Suppressor macrophage treated with lipopolysaccharide for 1 hour (primary cell): ENCODE measurements at places on chromosomes 4 and X.

- DNase-seq, result no peak
These were observed 26.5 kb upstream of the ATP8A1 start for GRCh38 chr4:42683393-42683792.

DNA sequence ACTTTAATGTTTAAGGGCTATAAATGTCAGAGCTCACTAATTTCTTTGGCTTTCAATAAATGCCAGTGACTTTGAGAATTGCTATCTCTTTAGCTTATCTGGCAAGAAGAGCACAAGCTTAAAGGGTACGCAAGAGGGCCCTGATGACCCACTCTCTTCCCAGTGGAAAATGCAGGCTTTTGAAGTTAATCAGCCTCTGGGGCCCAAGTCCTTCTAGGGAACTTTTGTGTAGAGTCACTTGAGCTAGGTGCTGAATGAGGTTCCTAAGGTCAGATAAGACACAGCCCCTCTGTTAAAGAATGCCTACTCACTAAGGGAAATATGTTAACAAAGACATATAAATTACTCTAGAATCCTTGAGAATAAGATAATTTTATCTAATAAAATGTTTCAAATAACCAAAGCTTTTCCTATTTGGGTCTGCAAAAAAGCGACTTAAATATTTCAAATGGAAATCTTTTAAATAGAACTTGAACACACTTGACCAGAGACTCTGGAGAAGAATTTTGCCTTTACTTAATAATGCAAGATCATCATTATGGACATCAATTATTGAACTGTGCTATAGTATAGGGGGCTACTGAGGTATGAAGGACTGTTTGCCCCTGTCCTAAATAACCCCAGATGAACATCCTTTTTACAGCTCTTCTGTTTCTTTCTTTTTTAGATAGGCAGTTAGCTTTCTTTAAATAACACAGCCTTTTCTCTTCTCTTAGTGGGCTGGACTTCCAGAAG, 430.1 kb downstream of the GBA3 start:
- no peak for DNase-seq

DNA sequence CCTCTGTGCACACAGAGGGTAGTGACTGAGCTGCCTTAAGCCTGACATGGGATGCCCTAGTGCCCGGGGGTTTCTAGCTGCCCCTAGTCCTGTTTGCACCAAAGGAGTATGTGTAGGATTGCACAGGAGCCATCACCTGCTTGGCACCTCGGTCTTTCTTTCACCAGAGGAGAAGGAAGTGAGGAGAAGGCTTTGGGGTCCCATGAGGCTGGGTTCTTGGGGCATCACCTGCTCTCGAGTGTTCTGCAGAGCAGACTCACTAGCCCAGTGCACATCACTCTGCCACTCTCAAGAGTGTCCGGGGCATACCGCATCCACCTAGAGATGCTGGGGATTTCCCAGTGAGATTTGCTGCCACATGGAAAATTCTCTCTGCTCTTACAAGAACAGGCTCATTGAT, 40.5 kb upstream of the GPR78 start:
- DNase-seq, result no peak

DNA sequence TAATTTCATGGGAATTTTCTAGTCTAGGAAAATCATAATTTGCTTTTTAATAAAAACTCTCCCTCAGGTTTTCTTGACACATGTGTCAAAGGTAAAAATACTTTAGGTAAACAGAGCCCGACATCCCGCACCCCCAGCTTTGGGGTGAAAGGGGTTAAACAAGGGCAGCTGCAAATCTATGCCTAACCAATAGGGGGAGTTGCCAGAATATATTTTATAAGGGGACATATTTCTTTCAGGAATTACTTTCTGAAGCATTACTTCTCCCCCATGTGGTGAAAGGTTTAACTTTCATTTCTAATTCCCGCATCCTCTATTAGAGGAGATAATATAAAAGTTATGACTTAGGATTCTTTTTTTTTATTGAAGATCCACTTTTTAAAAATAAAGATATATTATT, 53.9 kb upstream of the HEPH start:
- DNase-seq, result peak; percentile 58

DNA sequence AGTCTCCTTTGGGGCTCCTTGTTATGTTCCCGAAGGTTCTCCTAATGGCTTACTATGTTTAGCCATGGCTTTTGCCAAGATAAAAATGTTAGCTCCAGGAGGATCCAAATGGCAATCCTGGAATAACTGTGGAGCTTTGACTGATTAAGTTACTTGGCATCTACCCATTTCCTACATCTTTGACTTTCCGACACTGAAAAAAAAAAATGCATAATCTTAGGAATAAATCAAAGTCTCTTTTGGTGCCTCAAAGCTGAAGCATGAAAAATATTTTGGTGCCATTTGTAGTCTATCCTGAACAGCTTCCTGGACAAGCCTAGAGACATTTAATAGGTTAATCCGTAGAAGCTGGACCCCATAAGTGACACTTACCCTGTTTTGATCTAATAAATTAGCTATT, 191.7 kb downstream of the PALLD start:
- DNase-seq, result no peak

- no peak for DNase-seq
These were observed 1753.2 kb upstream of the PCDH7 start for GRCh38 chr4:28966982-28967381.

DNA sequence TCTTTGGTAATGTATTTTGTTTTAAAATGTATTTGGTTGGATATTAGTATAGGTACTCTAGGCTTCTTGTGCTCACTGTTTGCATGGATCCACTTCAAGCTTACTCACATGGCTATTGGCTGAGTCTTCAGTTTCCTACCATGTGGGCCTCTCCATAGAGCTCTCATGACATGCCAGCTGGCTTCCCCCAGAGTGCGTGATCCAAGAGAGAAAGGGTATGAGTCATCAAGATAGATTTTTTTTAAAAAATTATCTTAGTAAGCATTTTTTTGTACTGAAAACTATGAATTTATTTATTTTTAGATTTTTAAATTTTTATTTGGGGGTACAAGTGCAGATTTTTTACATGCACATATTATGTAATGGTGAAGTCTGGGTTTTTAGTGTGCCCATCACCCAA, 219.1 kb upstream of the AMOT start:
- DNase-seq, result no peak

DNA sequence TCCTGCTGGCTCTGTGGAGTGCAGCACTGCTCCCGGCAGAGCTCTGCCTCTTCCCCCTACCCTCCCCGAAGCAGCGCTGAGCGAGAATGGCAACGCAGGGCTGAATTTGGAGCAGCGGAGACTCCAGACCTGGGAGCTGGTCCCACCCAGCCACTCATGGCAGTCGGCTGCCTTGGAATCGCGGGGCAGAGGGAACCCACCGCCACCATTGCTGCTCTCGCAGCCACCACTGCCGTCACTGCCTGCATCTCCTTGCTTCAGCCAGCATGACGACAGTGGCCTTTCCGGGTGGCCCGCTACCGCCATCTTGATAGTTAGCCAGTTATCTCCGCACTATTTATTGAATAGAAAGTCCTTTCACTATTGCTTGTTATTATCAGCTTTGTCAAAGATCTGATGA, 321.5 kb upstream of the POU3F4 start:
- no peak for DNase-seq

DNA sequence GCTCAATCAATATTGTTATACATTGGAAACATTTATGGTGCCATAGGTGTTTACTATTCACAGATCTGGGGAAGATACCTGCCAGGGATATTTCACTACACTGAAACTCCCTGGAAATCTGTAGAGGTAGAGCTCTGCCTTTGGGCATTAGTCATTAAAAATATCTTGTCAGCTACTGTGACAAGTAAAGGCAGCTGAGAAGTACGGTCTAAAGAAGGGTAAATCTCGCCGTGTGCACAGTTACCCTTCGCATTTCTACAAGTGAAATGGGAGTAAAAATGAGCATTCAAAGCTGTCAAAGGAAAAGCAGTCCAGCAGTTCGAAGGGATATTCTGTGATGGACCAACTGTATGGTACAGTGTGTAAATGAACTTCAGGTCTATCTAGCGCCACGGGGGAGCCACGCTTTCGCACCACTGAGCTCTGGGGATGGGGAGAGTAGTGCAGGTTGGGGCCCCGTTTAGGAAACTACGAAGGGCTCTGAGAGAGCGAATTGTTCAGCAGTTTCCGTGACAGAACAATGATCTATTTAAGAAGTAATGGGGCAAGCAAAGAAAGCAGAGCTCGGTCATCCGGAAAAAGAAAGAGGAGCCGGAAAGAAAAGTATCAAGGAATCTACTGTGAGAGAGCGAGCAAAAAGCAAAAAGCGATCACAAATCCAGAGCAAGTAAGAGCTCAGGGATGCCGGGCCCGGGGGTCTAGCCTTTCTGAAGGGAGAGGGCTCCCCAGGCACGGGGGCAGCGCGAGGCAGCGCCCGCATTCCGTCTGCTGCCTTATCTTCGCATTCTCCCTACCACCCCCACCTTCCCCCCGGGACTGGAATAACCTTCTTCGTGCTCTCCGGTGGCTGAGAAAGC, 646 bp downstream of the TIGD4 start:
- peak; percentile 13 for DNase-seq

GRCh38 chr4:10066206-10066605, 44.9 kb upstream of the SLC2A9 start:
- DNase-seq, result no peak

DNA sequence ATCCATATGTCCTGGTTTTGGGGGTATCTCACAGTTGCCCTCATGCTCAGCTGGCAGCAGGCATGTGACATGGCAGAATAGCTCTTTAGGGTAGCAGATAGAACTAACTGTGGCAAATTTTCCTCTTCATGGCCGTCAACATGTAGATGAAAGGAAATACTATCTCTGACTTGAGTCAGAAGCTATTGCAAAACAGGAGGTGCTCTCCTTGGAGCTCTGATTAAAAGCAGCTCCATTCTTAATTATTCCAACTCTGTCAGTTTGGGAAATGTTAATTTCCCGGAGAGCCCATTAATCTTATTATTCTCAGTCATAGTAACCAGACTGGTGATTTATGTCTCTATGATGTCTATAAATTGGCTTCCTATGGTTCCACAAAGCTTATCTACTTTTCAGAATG, 18.2 kb downstream of the IL13RA1 start:
- no peak for DNase-seq

GRCh38 chrX:633043-633984, 2.7 kb downstream of the SHOX start:
- no peak for DNase-seq

GRCh38 chrX:130267956-130268448, 697 bp downstream of the ZNF280C start:
- peak; percentile 51 for DNase-seq

DNA sequence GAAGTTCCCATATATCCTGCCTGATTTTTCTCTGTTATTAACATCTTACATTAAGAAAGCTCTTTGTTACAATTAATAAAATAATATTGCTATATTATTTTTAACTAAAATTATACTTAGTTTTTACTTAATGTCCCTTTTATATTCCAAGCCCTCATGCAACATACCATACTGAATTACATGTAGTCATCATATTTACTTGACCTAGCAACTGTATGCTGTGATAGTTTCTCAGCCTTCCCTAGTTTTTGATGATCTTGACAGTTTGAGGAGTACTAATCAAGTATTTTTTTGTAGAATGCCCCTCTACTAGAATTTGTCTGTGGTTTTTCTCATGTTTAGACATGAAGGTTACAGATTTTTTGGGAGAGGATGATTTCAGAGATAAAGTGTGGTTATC, 1503.8 kb upstream of the PABPC4L start:
- no peak for DNase-seq

- no peak for DNase-seq
These were observed 106.0 kb upstream of the GRXCR1 start for GRCh38 chr4:42786350-42787078.

GRCh38 chr4:113945906-113946305, 33.5 kb downstream of the ARSJ start:
- DNase-seq, result no peak

DNA sequence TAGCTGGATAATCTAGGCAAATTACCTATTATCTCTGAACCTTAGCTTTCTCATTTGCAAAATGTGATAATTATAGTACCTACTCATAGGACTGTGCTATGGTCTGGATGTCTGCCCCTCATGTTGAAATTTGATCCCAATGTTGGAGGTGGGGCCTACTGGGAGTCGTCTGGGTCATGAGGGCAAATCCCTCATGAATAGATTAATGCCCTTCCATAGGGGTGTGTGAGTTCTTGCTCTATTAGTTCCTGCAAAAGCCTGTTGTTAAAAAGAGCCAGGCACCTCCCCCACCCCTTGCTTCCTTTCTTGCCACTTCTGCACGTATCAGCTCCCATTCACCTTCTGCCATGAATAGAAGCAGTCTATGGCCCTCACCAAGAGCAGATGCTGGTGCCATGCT, 73.9 kb downstream of the SERTM2 start:
- DNase-seq, result no peak

DNA sequence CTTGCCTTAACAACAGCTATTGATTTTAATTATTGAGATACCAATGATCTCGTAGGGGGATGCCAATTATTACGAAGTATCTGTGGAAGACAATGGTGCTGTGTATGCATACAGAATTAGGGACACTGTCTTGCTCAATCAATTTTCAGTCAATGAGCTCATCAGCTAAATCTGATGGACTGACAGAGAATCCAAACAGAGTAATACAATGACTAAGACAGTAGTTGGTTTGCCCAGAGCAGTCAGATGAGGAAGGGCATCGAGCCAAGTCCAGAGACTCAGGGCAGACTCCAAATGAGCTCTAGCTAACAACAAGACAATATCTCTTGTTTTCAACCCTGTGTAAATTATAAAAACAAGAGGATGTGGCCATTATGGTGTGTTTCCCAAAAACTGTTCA, 14.7 kb upstream of the GSX2 start:
- DNase-seq, result peak; percentile 75

DNA sequence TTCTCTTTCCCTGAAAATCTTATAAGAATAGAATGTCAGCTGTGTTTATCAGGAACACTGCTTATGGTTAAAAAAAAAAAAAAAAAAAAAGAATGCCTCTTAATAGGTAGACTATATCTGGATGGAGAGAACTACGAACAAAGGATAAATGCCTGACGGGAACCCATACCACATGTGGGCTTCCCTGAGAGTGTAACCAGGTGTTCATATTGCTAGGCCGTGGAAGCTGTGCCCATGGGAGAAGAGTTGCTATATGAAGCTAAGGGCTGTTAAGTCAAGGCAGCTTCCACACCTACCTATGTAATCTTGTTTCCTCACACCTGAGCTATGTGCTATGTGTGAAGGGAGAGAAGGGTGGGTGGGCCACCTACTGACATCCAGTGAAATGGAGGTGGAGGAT, 27.3 kb downstream of the TMEM184C start:
- DNase-seq, result no peak

GRCh38 chr4:9925750-9926439, 95.4 kb downstream of the SLC2A9 start:
- no peak for DNase-seq

DNA sequence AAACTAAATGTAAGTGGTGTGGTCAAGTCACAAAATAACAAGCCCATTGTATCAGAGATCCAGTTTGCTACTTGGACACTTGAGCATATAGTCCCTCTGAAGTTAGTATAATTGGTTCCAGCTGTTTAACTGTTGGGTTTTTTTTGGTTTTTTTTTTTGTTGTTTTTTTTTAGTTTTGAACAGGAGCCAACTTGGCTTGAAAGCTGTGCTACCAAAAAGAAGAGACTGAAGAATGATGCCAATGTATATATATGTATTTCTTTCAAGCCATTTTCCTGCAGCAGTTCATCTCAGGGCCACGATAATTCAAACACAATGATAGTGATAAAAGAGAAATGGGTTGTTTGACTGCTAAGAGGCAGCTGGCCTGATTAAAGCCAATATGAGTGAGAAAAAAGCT, 138.3 kb downstream of the PCDH18 start:
- no peak for DNase-seq

GRCh38 chrX:9071031-9071650, 37.2 kb upstream of the FAM9B start:
- no peak for DNase-seq
